ENCODE measurements at places on chromosomes 2 and 18. TPM values are rescaled to one million over a fixed set of nuclear protein-coding genes. Genes with fewer than 3 reads are reported as not detected.

The GPR45 gene
- polyA plus RNA-seq = not detected

The AP1S3 gene
- polyA plus RNA-seq = 20.5 TPM

The ASPRV1 gene
- 0.66 TPM for polyA plus RNA-seq

The CHRND gene
- not detected for polyA plus RNA-seq

The NPHP1 gene
- 4.1 TPM for polyA plus RNA-seq

All from hepatocyte (in vitro differentiated cells).